ENCODE measurements at places on chromosomes 2 and 18.

GRCh38 chr2:34093790-34094189, 494.7 kb upstream of the FAM98A start:
- DNase-seq = no peak

DNA sequence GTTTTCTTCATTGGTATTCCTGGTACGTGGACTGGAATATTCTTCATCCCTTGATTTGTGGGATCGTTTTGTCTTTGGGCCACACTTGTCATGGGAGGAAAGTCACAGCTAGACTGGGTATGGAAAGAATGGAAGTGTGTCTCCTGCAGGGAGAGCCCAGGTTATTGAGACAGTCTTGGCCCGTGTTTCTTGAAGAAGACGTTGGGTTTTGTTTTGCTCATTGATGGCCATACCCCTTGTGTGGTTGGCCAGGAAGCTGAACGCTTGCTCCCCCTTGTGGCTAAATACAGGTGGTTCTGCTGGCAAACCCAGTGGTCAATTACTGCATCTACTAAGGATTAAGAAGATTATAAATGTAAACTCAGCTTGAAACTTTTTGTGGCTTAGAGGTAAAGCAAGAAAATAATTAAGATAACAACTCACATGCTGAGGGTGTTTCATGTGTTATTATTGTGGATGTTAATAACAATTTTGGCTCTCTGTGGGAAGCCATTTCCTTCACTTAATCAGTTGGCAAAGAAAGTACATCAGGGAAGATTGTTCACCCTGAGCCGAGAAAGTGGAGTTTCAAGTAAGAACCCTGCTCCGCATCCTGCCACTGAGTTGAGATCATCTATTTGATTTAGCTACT, 91.8 kb downstream of the NEDD4L start:
- peak; percentile 63 for DNase-seq

DNA sequence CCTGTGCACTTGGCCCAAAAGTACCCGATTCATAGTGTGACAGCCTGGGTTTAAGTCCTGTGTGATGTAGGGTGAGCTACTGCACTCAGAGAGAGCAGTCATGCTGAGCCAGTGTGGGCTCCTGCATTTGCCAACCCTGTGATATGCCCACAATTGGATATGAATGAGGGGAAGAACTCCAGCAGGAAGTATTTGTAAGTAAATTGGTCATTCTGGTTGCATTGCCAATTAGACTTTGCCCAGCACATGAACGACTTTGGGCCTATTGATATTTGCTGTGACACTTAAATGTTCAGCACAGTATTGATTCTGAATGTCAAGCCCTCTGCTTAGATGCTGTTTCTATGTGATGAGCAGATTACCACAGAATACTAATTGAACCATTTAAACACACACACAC, 570.9 kb downstream of the PIK3C3 start:
- no peak for DNase-seq

DNA sequence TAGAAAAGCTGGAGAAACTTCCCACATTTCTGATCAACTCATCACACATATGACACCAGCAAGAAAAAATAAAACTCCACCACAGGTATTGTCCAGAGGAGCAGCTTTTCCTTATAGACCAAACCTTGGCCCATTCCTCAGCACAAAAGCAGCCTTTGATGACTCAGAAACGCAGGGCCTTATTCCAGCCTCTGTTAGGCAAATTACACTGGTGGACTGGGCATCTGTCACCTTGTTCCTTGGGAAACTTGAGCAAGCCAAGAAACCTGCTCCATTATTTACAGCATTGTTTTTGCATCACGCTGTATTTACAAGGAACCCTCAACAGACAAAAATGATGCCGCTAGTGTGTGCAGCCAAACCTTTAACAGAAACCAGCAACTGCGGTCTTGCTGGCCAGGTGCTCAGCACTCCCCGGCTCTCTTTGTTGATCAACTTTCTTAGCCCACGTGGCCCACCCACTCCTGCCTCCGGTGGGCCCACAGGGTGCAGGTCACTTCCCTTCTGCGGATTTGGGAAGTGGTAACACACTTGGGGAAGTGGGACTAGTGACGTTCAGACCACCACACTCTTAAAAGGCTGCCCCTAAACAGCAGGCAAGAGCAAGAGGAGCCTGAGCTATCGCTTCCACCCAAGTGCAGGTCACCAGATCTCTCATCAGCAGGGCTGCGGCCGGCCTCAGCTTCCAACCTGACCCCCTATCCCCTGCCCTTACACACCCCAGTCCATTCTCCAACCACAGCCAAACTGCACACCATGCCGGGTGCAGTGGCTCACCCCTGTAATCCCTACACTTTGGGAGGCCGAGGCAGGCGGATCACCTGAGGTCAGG, 1.5 kb downstream of the AP1S3 start:
- DNase-seq = peak; percentile 76

Measured in PC-9 (cell line).